ENCODE measurements at places on chromosomes 7 and 10.

- no peak for DNase-seq
Observed at GRCh38 chr10:5442990-5443370, 30.6 kb downstream of the NET1 start.

- DNase-seq, result no peak
Observed at GRCh38 chr7:149791-150636, 42.4 kb upstream of the FAM20C start.

DNA sequence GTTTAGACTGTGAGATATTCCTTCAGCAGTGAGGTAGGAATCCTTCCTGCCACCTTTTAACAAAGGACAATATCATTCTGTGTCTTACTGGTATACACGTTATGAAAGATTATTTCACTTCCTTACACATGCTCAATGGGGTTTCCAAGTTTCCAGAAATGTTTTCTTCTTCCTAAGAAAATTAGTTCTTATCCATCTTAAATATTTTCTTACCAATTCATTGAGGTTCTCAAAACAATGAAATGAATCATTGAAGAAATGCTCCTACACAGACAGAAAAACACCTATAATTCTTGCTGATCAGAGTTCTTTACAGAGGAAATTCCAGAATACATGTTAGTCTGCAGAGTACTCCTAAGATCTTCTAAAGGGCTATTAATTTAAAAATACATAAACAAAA is 51.4 kb upstream of the SEC61G start:
- no peak for DNase-seq

DNA sequence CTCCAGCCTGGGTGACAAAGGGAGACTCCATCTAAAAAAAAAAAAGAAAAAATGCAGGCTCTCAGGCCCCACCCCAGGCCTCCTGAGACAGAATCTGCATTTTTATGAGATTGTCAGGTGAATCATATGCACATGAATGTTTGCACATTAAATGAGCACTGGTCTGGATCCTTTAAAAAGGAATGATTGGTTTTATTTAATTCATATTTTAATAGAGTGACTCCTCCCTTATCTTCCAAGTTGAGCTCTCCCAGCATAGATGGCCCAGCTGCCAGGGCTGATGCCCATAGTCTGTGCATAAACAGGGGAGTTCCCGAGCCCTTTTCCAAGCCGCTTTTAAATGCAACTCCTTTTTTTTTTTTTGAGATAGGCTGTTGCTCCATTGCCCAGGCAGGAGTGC is 28.5 kb downstream of the CUX1 start:
- DNase-seq, result no peak

GRCh38 chr7:141685285-141686023 is 16.5 kb downstream of the DENND11 start:
- DNase-seq, result peak; percentile 60

DNA sequence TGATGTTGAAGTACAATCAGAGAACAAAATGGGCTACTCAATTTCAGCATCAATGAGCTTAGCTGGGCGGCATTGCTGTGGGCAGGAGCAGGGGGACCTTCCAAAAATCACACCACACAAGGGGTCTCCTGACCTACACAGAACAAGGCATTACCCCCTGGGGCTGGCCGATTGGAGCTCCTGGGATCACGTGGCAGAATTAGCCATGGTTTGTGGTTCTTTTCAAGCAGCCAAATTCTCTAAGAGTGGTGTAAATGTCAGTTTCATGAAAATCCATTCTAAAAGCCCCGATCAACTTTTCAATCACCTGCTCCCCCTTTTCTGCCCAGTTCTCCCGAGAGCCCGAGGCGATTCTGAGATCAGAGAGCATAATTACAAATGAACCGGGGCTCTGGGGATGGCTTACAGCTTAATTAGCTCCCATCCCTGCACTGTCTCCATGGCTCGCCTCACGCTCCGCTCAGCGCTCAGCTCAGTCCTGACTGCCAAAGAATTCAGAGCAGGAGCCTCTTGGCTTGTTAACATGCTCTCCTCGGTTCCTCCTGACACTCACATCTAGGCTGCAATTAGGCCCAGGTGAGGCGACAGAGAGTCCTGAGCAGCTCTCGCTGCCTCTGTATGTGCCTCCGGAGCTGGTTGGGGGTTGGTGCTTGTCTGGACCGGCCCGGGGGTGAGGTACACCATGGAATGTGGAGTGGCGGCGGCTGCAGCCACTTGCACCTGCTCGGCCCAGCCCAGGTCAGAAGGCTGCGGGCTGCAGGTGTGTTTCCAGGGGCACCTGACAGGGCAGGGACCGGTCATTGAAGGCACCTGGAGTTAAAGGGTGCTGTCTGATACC is 111.8 kb downstream of the WDR11 start:
- no peak for DNase-seq

DNA sequence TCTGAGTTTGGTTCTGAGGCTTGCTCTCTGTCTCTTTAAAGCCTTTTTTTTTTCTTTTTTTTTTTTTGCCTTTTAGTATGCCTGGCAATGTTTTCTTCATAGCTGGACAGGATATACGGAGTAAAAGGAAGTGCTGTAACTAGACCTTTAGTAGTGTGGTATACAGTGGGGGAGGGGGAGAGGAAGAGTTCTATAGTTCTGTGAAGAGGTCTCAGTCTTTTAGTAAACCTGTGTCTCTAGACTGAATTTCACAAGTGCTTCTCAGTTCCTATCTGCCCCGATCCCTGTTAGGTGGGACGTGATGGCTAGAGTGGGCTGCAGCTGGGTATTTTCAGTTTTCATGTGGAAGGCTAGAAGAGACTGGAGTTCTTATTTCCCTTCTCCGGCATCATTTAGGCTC is 3.1 kb upstream of the ABCC2 start:
- DNase-seq, result no peak

Measured in AG08396 (cell line).